ENCODE measurements at places on chromosomes 5 and 9.

- DNase-seq = no peak
These were observed 83.3 kb upstream of the LHFPL2 start for GRCh38 chr5:78731884-78732283.

DNA sequence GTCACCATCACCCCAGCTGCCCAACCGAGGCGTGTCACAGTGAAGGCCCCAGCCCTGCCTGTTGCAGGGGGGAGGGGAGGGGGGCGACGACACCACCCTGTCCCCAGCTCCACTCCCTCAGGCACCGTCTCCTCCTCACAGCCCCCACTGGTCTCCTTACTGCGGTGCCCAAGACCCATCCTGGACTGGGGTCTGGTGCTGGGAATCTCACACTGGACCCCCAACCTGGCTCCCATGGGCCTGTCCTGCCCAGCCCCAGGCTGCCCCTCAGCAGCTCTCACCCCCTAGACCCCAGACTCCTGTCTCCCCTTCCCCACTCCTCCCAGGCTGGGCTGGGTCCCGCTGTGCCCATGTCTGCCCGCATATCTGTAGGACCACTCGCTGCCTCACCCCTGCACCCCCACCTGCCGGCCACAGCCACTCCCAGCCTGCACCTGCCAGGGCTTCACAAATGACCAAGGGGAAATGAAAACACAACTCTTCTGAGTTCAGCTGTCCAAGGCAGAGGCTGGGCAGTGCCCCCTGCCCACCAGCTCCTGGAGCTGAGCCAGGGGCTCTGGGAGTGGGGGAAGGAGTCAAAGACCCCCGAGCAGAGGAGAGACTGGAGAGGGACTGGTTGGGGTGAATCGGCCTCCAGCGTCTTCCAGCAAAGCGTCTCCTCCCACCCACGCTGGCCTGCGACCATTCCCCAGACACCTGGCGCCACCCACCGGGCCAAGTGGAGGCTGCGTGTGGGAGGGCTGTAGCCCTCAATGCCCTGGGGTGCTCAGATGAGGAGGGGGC, 32.6 kb upstream of the EGFL7 start:
- DNase-seq = peak; percentile 50

GRCh38 chr5:65061250-65061973, 292.7 kb downstream of the CWC27 start:
- peak; percentile 82 for DNase-seq

DNA sequence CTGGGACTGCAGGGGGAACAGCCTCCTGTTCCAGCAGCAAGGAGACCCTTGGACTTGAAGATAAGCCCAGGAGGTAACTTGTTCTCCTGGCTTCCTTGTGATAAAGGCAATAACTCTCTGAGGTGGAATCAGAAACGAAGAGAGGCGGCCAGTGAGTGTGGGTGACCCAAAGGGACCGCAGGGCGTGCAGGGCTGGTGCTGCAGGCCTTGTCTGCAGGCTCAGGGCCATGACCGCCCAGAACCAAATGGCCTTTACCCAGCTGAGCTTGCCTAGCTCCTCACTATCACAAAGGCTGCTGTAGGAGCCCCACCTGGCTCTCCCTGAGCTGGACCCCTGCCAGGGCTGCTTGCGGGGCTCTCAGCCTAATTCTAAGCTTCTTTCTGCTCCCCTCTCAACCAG, 72.5 kb downstream of the NDFIP1 start:
- no peak for DNase-seq

DNA sequence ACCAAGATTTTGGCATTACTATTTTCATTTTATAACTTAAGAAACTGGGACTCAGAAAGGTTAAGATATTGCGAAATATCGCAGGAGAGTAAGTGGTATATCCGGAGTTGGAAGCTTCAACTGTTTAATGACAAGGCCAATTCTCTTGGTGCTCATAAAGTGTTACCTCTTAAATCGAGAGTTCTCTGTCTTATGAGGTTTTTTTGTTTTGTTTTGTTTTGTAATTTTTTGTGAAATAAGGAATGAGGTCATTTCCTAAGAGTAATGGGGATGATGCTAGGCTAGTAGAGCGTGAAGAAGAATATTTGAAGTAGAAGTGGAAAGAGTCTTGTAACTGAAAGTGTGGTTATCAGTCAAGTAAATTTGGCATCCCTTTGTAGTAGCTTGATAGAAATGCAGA, 183.2 kb upstream of the DAB2 start:
- DNase-seq = no peak

DNA sequence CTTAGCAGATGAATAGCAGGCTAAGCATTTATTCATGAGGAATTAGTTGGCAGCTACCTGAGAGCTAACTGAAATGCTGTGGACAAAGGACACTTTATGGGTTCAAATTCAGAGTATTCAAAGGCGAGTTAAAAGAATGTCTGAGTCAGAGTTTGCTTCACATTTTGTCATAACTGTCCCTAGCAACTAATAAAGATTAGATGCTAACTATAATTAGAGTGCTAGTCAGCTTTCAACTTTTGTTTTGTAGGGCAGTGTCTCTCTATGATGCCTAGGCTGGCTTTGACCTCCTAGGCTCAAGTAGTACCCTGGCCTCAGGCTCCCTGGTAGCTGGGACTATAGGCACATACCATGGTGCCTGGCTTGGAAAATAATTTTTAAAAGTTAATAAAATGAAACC, 4.6 kb downstream of the SMC5 start:
- DNase-seq = no peak

- peak; percentile 0 for DNase-seq
These were observed 136.3 kb downstream of the TMEM232 start for GRCh38 chr5:110590187-110590586.

GRCh38 chr9:125472926-125473701, 211.5 kb downstream of the GAPVD1 start:
- DNase-seq = no peak
